Daoy (cell line): ENCODE measurements at places on chromosomes 16 and 17.

- no peak for DNase-seq
These were observed 165.1 kb downstream of the XYLT1 start for GRCh38 chr16:17305694-17306093.

DNA sequence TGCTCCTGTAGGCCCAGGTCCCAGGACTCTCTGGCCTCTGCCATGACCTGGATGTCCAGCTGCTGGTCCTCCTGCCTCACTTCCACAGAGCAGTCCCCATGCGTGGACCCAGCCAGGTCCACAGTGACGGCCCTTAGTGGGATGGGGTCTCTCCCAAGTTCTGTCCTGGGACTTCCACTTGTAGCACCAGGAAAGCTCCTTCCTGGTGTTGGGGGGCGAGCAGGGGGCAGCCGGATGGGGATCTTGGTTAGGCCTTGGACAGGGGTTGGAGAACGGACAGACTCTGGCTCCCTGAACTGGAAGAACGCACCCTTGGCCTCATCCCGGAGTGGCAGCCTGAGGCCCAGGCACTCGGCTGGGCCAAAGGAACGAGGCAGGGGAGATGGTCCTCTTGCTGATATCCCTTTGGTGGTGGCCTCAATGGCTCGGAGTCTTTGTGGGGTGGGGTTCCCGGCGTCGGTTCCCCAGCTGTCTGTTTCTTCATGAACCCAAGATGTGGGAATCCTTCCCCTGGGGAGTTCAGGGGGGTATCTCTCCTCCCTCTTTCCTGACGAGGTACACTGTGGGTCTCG, 7.2 kb downstream of the GAS2L2 start:
- no peak for DNase-seq

DNA sequence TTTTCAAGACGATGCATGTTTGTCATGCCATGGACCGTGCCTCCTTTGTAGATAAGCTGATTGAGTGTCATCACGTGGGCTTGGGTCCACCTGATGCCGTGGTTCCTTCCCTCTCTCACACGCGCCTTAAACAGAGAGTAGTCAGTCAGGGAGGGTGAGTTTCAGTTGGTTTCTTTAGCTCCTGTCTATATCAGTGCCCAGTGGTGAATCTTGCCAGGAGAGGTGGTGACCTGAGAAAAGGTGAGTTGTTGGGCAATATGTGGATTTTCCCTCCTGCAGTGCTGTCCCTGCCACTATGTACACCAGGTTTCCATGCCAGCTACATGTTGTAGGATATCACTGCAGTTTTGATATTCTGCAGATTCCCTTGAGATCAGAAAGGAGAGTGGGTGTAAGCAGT, 129.7 kb downstream of the LAT start:
- DNase-seq = no peak

- no peak for DNase-seq
These were observed 10.0 kb upstream of the SLC38A10 start for GRCh38 chr17:81305051-81305630.
